ENCODE measurements at places on chromosomes 2 and 18.

- DNase-seq: no peak
Observed at GRCh38 chr2:19685731-19686130, 216.1 kb downstream of the TTC32 start.

GRCh38 chr2:176103194-176103593, 3.6 kb downstream of the HOXD12 start:
- DNase-seq: no peak

GRCh38 chr2:287911-288757, at the start of gene ALKAL2:
Gene ALKAL2, minus strand, starts transcription at chr2:288091. Its CDS starts 256 bp downstream, at chr2:287835.
- peak; percentile 52 for DNase-seq

DNA sequence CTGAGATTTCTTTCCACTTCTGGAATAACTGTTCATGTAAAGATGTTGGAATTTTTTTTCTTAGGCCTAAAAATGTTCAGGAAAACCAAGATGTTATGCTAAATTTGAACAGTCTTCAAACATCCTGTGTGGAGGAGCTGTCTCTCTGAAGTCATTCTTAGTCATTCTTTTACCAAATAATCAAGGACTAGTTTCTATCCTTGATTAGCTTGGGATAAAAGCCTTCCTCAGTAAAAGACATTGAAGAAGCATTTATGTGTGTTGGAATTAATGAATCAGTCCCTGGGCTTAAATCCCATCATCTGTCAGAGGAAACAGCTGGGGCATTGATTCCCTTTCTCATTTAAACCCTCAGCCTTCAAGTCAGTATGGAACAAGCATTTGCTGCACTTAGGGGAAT, 300.1 kb upstream of the NXPH2 start:
- DNase-seq: no peak

- DNase-seq: no peak
Observed at GRCh38 chr2:165584126-165584654, 114.7 kb downstream of the CSRNP3 start.

DNA sequence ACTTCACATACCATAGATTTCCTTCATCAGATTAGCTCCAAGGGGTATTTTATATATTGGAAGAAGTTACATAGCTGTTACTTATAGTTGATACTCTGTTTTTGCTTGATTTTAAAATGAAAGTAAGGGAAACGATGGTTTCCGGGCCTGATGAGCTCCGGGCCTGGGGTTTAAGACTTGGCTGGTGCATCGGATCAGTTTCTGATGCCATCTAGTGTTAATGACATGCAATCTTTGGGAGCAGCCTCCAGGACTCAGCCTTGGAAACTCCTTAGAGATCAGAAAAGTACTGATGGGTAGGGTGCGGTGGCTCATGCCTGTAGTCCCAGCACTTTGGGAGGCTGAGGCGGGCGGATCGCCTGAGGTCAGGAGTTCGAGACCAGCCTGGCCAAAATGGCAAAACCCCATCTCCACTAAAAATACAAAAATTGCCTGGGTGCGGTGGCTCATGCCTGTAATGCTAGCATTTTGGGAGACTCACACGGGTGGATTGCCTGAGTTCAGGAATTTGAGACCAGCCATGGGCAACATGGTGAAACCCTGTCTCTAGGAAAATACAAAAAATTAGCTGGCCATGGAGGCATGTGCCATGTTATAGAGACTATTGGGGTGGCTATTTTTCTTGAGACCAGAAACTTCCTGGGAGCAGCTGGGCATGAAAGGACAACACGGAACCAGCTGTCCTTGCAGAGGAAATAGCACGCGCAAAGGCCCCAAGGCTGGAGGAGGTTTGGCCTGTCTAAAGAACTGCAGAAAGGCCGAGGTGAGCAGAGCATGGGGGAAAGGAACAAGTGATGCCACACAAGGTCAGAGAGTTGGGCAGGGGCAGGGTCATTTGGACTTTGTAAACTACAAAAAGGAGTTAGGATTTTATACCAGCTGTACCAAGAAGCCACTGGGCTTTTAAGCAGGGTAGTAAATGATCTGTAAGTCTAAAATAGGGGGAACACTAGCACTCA, 46.9 kb upstream of the CNOT11 start:
- DNase-seq: peak; percentile 56

DNA sequence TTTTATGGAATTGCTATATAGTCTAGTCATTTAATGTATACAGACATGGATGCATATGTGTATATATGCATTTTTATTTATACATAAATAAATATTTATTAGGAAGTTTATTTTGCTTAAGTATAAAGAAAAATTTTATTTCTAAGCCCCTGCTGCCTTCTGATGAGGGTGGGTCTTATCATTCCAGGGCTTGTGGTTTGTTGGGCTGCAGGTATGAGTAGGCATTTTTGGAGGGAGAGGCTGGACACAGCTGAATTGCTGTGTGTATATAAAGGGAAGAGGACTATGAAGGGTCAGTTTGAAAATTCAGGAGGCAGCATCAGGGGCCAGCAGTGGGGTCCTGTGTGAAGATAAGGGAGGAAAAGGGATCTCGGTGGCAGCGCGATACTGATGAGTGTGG, 189.4 kb downstream of the TMEM182 start:
- no peak for DNase-seq

All from GM13977 (cell line).